EL (cell line): ENCODE measurements at places on chromosomes 7 and 10.

GRCh38 chr10:75525646-75526045 is 94.2 kb downstream of the LRMDA start:
- no peak for DNase-seq

- DNase-seq: no peak
Observed at GRCh38 chr7:140557069-140557468, 77.8 kb upstream of the MKRN1 start.

DNA sequence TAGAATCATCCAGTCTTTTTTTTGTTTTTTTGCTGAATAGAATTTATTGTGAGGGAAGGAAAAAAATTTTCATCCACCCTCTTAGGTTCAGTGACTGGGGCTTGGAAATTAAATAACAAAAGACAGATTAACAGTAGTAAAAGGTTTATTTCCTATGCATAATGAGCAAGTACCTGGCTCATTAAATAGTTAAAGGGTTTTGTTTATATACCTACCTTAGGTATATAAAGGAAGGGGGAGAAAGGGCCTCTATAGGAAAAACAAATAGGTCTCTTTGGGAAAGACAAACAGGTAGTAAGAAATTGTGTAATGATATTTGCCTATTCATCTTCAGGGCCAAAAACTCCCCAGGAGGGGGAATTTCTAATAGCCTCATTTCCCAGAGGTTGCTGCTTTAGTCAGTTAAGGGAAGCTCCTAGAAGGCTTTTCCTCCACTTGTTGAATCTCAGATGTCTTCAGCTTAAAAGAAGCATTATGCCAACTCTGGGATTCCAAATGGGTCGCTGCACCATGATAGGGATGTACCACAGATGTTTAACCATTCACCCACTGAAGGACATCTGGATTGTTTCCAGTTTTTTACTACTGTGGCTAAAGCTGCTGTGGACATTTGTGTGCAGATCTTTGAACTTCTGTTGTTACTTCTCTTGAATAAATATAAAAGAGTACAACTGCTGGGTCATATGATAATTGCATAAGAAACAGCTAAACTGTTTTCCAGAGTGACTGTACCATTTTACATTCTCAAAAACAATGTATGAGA is 11.3 kb downstream of the ACADSB start:
- DNase-seq: no peak

DNA sequence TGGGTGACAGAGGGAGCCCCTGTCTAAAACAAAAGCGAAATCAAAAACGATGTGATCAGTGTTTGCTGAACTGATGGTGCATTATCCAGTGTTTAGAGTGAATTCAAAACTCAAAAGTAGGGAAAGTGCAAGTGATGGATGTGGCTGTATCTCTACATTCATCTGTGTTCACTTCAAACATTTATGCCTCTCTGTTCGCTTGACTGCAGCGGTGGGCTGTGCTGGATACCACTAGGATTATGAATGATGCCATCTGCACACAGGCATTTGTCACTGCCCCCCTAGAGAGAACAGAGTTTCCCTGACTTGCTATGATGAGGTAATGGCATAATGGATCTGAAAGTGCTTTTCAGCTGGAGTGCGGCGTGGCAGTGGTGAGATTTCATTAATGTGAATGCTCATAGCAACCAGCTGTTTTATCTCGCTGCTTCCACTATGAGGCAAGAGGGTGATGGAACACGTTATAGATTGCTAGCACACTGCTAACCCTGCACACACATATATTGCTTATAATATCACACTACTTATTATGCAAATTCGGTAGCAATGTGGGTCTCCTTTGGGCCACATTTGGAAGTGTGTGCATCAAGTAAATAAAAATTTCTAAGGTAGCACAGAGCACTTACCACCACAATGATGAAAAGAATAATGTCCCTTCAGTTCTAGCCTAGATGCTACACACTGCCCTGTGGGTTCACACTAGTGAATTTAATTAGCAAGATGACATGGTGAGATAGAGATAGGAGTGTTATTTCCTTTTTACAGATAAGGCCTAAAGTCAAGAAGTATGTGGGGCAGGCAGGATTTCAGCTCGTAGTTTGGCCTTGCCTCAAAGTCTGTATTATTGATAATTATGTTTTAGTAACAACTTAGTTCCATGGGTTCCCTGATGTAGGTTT is 164.7 kb downstream of the CAMK1D start:
- DNase-seq: no peak

GRCh38 chr10:69375307-69376151 is 41.2 kb downstream of the TACR2 start:
- DNase-seq: no peak

GRCh38 chr10:13633689-13634088 is 46.9 kb downstream of the PRPF18 start:
- no peak for DNase-seq

DNA sequence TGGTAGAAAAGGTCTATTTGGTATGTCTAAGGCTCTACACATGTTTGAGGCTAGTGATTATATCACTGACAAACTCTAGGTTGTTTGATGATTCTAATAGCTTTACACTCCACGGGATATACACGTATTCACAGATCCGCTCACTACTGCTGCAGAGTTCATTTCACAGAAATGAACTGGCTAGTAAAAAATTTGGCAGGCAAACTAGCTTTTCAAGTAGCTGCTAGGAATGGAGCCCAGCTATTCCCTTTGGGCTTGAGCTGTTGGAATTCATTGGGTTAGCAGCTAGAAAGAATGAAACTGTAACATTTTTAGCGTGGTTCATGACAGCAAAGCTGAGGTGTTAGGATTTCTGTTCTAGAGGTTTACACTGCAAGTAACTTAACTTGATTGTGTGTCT is 37.6 kb downstream of the R3HCC1L start:
- DNase-seq: no peak
